ENCODE measurements at places on chromosomes 4 and X.
A peak's percentile ranks its signal among the peaks of the same experiment; 100 is the strongest.

- no peak for DNase-seq
These were observed 480.1 kb downstream of the IL1RAPL1 start for GRCh38 chrX:29067351-29067750.

DNA sequence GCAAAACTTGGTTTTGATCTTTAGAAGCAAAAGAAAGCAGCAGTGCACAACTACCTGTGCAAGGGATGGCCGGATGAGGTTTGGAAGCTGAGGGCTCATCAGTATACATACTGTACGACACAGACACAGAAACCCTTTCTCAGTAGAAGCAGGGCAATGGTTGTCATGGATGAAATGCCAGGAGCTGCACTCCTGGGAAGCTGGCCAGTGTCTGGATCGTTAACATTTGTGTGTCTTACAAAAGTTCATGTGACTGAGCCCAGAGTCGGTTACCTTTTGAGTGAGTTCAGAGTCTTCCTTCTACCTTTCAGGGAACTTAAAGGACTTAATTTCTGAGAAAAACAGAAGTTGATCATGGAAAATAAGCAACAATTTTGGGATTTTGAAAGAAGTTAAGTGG lies 230.3 kb downstream of the APBB2 start:
- no peak for DNase-seq

- no peak for DNase-seq
These were observed 44.8 kb downstream of the RPS6KA3 start for GRCh38 chrX:20221902-20222301.

DNA sequence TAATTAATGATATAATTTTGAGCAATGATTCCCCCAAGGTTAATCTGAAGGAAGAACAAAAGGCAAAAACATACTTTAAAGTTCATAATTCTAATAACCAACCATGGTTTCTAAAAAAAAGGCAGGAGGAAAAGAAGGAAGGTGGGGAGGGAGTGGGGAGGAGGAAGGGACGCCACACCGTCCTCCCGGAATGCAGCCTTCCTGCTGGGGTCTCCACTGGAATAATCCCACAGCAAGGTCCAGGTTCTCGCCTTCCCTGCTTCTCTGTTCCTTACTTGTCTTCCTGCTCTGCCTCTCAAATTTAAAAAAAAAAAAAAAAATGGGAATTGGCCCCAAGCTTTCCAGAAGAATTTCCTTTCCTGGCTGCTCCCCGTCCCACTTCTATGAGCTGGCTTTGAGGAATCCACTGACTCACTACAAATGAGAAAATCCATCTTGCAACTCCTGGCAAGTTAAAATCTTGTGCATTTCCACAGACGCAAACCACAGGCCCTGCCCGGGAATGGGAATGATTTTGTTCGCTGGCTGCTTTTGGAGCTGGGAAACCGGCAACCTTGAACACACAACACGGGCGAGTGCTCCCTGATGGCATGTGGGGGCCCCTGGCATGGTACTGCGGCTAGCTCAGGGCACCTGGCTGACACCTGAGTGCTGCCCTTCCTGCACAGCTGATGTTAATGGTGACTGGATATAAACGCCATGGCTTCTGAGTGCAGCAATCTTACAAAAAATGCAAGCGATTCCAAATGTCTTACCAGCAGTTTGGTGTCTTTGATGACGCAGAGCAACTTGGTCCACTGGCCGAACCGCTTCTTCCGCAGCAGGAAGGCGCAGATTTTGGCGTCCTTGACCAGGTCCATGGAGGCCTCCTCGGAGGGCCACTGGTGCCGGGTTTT lies 97.0 kb downstream of the AFAP1 start:
- DNase-seq: no peak

GRCh38 chr4:178240891-178241290 lies 798.7 kb upstream of the AGA start:
- DNase-seq: no peak

GRCh38 chr4:75844151-75844662 lies 58.0 kb downstream of the PPEF2 start:
- DNase-seq: no peak

DNA sequence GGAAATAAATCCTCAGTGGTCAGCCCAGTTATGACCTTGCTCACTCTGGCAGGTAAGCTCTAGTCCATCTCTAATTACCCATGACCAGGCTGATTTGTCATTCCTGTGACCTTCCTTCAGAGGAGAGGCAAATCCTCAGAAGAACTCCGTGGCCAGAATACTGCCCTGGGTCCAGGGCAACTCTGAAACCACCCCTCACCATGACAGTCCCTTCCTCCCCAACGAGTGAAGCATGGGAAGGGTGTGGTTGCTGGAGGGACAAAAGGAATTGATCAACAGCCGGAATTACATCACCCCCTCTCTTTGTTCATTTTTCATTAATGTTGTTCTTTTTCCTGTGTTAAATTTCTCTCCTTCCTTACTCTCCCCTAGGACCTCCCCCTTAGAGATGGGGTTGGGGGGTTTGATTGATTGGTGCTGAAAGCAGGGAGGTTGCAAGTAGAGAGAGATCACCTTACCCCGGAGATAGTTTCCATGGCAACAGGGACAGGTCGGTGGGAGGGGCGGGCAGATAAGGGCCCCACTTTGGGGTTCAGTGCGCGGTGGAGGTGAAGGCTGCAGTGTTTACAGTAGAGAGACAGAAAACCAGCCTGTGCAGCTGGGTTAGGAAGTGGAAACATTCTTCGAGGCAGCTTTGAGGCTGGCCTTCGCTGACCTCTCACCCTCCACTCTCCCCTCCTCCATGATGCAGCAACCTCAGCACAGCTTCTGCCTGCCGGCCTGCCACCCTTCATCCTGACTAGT lies 647.4 kb downstream of the BCOR start:
- DNase-seq: no peak

GRCh38 chr4:107778784-107779530 lies 45.8 kb upstream of the SGMS2 start:
- DNase-seq: no peak

DNA sequence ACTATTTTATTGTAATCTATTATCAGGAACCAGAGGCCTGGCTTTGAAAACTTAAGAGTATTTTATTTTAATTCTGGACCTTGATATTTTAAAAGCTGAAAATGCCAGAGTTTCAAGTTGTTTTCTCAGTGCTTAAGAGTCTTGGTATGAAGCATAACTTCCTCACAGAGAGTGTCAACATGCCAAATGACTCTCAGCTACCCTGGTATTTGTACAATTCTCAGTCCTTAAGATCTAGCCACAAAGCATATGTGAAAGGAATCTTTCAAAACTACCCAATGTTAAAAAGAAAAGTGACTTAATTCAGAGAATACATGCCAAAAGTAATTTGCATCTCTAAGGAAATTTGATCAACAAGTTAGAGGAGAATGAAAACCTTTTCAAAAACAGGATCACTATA lies 171.9 kb downstream of the DKK2 start:
- DNase-seq: no peak

DNA sequence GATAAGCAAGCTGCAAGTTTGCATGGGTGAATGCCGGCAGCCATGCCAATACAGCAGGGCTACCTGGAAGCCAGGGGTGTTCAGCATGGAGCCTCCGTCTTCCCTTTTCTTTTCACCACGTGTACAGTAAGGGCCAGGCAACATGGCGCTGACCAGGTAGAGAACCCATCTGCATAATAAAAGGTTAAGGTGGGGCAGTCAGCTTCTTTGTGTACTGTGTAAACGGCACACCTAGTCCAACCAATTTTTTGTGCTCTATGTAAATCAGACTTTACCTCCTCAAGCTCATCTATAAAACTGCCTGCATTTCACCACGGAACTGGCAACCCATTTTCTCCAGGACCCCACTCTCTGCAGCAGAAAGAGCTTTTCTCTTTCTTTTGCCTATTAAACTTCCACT lies 286.8 kb upstream of the VCX3A start:
- DNase-seq: no peak

DNA sequence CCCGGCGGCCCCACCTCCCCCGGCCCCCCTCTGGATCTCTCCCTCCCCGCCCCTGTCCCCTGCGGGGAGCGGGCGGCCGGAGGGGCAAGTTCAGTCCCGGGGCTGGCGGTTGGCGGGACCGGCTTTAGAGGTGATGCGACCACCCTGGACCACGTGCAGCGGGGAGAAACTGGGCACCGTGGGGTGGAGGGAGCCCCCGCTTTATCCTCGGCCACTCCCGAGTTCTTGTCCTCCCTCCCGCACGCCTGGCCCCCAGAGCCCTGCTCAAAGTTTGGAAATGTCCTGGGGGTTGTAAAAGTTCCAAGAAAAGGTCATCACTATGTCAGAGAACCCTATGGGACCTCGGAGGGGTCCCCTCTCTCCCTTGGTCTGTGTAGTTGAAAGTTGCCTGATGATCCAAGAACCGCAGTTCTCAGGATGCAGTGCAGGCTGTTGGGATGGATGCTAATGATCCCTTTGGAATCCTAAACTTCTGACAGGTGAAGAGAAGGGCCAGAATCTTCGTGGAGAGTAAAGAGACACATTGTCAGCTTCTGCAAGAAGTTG lies 411 bp upstream of the VEGFC start:
- DNase-seq: no peak

DNA sequence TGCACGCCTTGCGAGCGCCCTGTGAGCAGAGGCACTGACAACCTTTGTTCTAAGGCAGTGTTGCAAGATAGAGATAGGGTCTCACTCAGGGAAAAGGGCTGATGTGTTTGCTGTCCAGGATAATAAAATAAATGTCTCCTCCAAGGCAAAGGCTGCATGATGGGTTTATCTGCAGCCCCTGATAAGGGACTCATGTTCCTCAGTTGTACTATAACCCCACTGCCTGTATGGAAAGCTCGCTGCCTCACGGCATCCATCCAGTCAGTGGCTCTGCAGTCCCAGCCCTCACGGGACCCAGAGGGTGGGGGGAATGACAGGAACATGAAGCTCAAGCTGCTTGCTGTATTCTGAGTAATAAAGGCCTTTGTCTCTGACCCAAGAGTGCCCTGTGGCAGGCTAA lies 22.6 kb downstream of the BCLAF3 start:
- DNase-seq: no peak

DNA sequence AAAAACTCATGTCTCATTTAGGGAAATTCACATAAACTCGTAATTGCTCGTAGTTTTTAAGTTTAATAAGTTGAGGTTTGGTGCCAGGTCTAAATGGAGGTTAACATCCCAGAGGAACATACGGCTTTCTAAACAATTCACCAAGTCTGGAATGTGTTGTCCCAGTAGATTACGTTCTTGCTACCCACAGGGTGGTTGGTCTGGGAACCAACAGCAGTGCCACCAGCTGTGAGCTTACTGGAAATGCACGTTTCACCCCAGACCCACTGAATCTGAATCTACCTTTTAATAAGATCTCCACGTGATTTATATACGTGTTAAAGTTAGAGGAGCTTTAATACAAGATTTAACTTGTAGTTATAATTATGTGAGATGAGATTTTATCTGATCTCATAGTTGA lies 134.3 kb downstream of the BMPR1B start:
- no peak for DNase-seq

GRCh38 chr4:173499658-173500535 lies 30.1 kb downstream of the HAND2 start:
- DNase-seq: no peak

DNA sequence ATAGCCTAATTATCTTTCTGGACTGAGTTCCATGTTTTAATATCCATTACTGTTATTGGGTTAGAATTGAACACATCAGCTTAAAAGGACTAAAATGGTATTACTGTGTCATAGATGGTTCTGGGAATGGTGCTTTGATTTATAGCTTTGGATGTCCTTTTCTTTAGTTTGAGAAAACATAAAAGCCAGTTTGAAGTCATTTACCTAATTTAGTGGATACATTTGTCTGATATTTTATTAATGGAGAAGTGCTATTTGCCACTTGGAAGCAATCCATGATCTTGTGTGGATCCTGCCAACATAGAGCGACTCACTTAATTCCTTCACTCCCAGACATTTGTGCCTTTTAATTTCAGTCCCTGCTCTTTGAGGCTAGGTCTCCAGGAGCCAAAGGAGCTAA lies 212.4 kb upstream of the PACRGL start:
- no peak for DNase-seq

- DNase-seq: no peak
These were observed 176.6 kb upstream of the GALNTL6 start for GRCh38 chr4:171636606-171637005.

- DNase-seq: no peak
These were observed 3.1 kb downstream of the CT45A10 start for GRCh38 chrX:135890087-135890585.

GRCh38 chrX:22542641-22543040 lies 269.9 kb downstream of the CBLL2 start:
- no peak for DNase-seq

- no peak for DNase-seq
These were observed 62.1 kb upstream of the XIAP start for GRCh38 chrX:123797543-123798447.

- DNase-seq: peak; percentile 64
These were observed 146.2 kb upstream of the SCML1 start for GRCh38 chrX:17590892-17591740.

- peak; percentile 63 for DNase-seq
These were observed 68.3 kb downstream of the CRMP1 start for GRCh38 chr4:5824635-5825034.
